ENCODE measurements at places on chromosomes 4 and X. TPM values are rescaled to one million over a fixed set of nuclear protein-coding genes. Genes with fewer than 3 reads are reported as not detected.

The C4orf50 gene
- not detected for total RNA-seq

The PPAT gene
- total RNA-seq, result 10.6 TPM

The LEF1 gene
- total RNA-seq, result 7.7 TPM

The SNX25 gene
- total RNA-seq, result 98.1 TPM

The PRIMPOL gene
- total RNA-seq, result 15.6 TPM

- no peaks in the 10 kb centered on the region for H3K4me1 ChIP-seq
- no peak for DNase-seq
- no peaks in the 10 kb centered on the region for H3K27me3 ChIP-seq
- no peak overlapping the region for H3K27ac ChIP-seq
These were observed 94.3 kb upstream of the LDB2 start for GRCh38 chr4:16992566-16993225.

- H3K36me3 ChIP-seq, result no peaks in the 10 kb centered on the region
- peak overlapping the region; percentile 75 for H3K27ac ChIP-seq
- peaks cover 24% of the 10 kb centered on the region for H3K4me1 ChIP-seq
- H3K27me3 ChIP-seq, result no peaks in the 10 kb centered on the region
- peak; percentile 84 for DNase-seq
- H3K4me3 ChIP-seq, result no peak overlapping the region
These were observed 134.4 kb downstream of the SMIM20 start for GRCh38 chr4:26048378-26048882.

DNA sequence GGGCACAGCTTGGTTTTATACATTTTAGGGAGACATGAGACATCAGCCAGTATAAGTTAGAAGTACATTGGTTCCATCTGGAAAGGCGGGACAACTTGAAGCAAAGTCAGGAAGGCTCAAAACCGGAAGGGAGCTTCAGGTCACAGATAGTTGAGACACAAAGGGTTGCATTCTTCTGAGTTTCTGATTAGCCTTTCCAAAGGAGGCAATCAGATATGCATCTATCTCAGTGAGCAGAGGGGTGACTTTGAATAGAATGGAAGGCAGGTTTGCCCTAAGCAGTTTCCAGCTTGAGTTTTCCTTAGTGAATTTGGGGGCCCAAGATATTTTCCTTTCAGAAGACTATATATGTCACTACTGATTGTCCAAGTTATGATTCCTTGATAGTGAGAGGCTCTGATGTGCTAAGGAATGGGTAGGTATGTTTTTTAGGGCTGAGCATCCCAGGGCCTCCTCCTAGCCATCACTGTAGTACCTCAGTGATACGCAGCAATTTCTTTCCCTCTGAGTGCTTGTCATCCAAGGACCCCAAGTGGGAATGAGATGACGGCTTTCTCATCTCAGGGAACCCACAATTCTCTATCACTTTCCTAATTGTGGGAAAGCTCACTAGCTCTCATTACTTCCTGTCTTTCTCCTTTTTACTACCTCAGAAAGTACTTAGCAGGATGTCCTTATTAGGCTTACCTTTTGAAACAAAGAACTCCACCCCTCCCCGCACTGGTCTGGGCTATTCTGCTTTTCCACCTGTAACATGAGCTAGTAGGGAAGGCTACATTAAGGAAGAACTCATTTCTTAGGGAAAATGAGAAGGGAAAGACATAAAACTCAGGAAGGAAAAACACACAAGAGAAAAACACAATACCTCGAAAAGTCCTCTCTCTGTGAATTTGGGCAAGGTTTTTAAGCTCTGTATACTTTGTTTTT, 632.7 kb downstream of the RAPGEF2 start:
- H3K27me3 ChIP-seq, result no peaks in the 10 kb centered on the region
- H3K27ac ChIP-seq, result no peak overlapping the region
- no peaks in the 10 kb centered on the region for H3K4me1 ChIP-seq
- no peak for DNase-seq
- H3K36me3 ChIP-seq, result no peaks in the 10 kb centered on the region
- no peak overlapping the region for H3K4me3 ChIP-seq

- no peak overlapping the region for H3K27ac ChIP-seq
- no peaks in the 10 kb centered on the region for H3K4me1 ChIP-seq
- no peak overlapping the region for H3K4me3 ChIP-seq
- peaks cover 58% of the 10 kb centered on the region for H3K36me3 ChIP-seq
These were observed 76.2 kb downstream of the SEL1L3 start for GRCh38 chr4:25786497-25787065.

DNA sequence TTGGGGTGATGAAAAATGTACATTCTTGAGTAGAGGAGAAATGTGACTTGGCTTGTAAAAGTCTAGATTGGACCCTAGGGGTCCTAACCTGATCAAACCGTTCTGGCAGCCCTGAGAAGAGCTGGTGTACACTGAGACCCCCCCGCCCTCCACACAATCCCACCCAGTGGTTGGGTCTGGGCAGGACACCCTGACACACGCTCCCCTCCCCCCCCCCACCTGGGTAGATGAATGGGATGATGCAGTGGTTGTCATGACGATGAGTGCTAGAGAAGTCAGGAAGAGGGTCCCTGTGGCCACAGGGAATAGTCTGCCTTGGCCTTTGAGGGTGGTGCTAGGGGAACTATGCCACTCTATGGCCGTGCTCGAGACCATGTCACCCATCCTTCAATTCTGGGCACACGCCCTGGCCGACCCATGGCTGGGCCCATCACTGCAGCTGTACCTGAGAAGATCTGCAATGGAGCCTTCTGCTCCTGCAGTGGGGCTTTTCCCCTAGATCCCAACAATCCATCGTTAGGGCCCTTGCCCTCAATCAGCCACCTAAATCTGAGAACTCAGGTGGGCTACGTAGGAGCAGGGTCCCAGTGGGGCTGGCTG, 4.4 kb downstream of the CDK16 start:
- DNase-seq, result no peak
- no peaks in the 10 kb centered on the region for H3K27me3 ChIP-seq
- H3K36me3 ChIP-seq, result peaks cover 46% of the 10 kb centered on the region
- H3K4me3 ChIP-seq, result no peak overlapping the region

GRCh38 chrX:131317326-131317725, 28.2 kb upstream of the IGSF1 start:
- H3K27me3 ChIP-seq, result peaks cover 8% of the 10 kb centered on the region
- H3K27ac ChIP-seq, result no peak overlapping the region
- H3K4me1 ChIP-seq, result no peaks in the 10 kb centered on the region

- peak overlapping the region; percentile 80 for H3K27ac ChIP-seq
- H3K36me3 ChIP-seq, result no peaks in the 10 kb centered on the region
- no peaks in the 10 kb centered on the region for H3K27me3 ChIP-seq
These were observed 2.6 kb downstream of the GIMD1 start for GRCh38 chr4:106366026-106366425.

- no peaks in the 10 kb centered on the region for H3K27me3 ChIP-seq
- H3K36me3 ChIP-seq, result no peaks in the 10 kb centered on the region
- peaks cover 11% of the 10 kb centered on the region for H3K4me1 ChIP-seq
- H3K27ac ChIP-seq, result no peak overlapping the region
These were observed 168.3 kb downstream of the SPRY1 start for GRCh38 chr4:123564758-123565346.

- H3K27ac ChIP-seq, result no peak overlapping the region
- DNase-seq, result no peak
- H3K36me3 ChIP-seq, result no peaks in the 10 kb centered on the region
- peaks cover 16% of the 10 kb centered on the region for H3K4me1 ChIP-seq
These were observed 146.8 kb upstream of the NALF2 start for GRCh38 chrX:69357317-69357716.

DNA sequence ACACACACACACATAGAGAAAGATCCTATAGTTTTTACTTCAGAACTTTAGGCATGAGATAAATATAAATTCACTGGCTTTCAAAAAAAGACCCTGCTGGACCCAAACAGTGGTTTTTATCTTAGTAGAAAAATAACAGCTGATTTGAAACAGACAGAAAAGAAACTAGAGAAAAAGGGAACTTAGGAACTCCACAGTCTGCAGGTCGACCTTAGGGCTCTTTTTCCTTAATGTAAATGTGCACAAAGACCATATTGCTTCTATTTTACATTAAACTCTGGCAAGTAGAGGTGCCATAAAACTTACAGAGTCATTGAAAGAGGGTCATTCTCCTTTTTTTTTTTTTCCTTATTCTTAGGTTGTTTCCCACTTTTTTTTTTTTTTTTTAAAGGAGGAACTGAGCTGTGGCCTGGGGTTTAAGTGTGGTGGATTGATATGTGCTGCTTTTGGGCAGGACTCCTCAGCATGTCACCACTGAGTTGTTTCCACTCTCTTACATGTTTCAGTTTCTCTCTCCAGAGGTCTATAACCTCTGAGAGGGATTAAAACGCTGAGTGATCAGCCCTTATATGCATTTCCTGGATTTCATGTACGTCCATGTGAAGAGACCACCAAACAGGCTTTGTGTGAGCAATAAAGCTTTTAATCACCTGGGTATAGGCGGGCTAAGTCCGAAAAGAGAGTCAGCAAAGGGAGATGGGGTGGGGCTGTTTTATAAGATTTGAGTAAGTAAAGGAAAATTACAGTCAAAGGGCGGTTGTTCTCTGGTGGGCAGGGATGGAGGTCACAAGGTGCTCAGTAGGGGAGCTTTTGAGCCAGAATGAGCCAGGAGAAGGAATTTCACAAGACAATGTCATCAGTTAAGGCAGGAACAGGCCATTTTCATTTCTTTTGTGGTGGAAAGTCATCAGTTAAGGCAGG, 70.8 kb upstream of the PACRGL start:
- no peak overlapping the region for H3K27ac ChIP-seq
- peaks cover 7% of the 10 kb centered on the region for H3K4me1 ChIP-seq
- no peaks in the 10 kb centered on the region for H3K27me3 ChIP-seq
- no peak for DNase-seq
- H3K4me3 ChIP-seq, result no peak overlapping the region

GRCh38 chr4:14631806-14632440, 370.4 kb upstream of the CPEB2 start:
- no peak overlapping the region for H3K4me3 ChIP-seq
- DNase-seq, result no peak
- no peaks in the 10 kb centered on the region for H3K36me3 ChIP-seq
- no peak overlapping the region for H3K27ac ChIP-seq
- H3K27me3 ChIP-seq, result no peaks in the 10 kb centered on the region

GRCh38 chrX:11478911-11479310, 185.7 kb downstream of the AMELX start:
- H3K4me3 ChIP-seq, result no peak overlapping the region
- no peaks in the 10 kb centered on the region for H3K27me3 ChIP-seq
- H3K36me3 ChIP-seq, result no peaks in the 10 kb centered on the region
- DNase-seq, result no peak
- H3K27ac ChIP-seq, result peak overlapping the region; percentile 6
- H3K4me1 ChIP-seq, result peaks cover 20% of the 10 kb centered on the region

DNA sequence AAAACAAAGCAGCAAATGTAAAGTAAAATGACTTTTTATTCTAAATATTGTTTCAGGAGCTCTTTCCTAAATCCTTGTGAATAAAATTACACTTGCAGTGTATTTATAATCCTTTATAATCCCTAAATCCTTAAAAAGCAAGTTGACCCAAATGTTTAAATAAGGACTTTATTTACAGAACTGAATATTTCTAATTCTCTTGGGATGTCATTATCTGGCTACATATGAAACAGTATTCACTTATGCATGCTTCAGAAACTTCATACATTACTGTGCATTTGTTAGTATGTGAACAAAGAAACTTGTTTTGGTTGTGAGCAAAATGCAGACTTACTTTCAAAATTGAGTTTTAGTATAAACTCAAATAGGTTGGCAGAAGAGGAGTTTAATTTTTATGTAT, 49.2 kb downstream of the PTTG2 start:
- DNase-seq, result no peak
- H3K4me1 ChIP-seq, result peaks cover 12% of the 10 kb centered on the region
- H3K36me3 ChIP-seq, result no peaks in the 10 kb centered on the region
- no peaks in the 10 kb centered on the region for H3K27me3 ChIP-seq
- no peak overlapping the region for H3K27ac ChIP-seq

DNA sequence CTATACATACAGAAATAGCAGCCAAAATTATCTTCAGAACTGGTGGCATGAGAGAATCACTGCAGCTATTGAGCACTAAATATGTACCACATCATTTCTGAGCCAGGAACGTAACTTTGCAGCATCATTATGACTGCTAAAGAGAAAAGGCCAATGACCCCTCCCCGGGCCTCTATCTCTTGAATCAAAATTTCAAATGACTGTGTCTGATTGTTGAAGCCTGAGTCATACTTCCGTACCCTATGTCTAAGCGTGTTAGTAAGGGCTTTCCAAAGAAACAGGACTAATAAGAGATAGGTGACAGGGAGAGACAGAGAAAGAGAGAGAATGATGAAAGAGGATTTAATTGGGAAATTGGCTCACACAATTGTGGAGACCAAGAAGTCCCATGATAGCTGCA, 445.5 kb upstream of the SPANXN1 start:
- H3K36me3 ChIP-seq, result no peaks in the 10 kb centered on the region
- DNase-seq, result no peak
- no peak overlapping the region for H3K27ac ChIP-seq
- H3K27me3 ChIP-seq, result no peaks in the 10 kb centered on the region

Data from osteoblast (primary cell).